Panc1 (cell line): ENCODE measurements at places on chromosomes 2 and 18.

DNA sequence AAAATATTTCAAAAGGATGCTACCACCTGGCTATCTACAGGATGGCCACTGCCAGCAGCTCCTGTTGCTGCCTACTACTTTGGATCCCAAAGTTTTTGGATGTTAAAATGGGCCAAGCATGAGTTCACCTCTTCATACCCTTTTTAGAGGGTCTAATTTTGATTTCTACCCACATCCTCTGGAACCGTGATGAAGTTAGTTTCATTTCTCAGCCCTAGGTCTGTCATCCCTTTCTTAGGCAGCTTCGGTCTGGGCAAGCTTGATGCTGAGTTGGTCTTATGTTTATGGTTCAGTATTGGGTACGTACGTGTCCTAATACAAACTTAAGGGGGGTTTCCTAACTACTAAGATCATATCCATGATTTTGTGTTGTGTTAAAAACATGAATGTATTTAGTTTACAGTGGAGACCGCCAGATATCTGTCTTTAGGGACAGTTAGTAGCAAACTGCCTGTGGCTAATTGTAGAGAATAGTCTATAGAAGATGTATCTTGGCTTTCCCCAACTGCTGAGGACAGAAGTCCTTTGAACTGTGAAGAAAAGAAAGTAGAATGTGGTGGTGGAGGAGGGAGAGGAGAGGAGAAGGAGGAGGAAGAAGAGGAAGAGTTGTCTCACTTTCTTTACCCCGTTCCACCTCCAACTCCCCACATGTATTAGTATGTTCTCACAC, 184.9 kb downstream of the UBE2E3 start:
- DNase-seq = no peak

- DNase-seq = no peak
Measured at GRCh38 chr2:4486971-4487370, 783.6 kb downstream of the DCDC2C start.

GRCh38 chr2:146251328-146251727, 1593.5 kb upstream of the ACVR2A start:
- DNase-seq = no peak

DNA sequence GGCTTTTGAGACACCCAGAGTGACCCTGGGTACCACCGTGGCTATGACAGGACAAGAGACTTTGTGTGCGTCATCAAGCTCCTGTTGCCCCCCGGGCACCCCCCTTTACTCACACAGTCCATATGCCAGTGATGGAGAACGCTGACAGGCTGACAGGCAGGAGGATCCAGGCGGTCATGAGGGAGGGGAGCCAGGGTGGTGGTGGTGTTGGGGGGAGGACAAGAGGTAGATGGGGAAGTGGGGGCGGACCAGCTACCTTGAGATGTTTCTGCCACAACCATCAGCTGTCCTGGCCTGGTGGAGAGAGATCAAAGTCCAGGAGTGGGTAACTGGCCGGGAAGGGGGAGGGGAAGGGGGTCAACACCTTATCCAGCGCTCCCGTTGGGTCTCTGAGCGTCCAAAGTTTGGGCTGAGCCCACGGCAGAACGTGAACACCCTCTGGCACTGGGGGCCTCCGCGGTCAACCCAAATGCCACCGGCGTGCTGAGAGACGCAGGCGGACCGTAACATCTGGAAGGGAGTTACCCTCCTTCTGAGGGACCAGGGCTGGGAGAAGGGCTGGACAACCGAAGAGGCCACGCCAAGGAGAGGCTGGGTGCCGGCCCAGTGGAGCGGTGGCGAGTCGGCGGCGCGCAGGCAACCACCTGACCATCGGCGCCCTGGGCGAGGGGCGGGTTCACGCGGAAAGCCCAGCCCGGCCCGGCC, 575 bp downstream of the TMEM150A start:
- DNase-seq = no peak
